SK-N-SH treated with all-trans-retinoic acid at 6 μM for 48 hours (cell line): ENCODE measurements at places on chromosomes 7 and 10.

- ATAC-seq = no peak
These were observed 370.8 kb downstream of the GRID1 start for GRCh38 chr10:85995791-85996190.

- peak; percentile 33; the same call in 1 of the 3 replicates for ATAC-seq
These were observed 48.8 kb upstream of the SAMD8 start for GRCh38 chr10:75062506-75063299.

GRCh38 chr10:94991243-94991888, 52.9 kb downstream of the CYP2C9 start:
- no peak for ATAC-seq

GRCh38 chr7:50655020-50655419, 89.8 kb upstream of the DDC start:
- no peak for ATAC-seq

GRCh38 chr7:129739427-129739826, 127.9 kb downstream of the NRF1 start:
- ATAC-seq = peak; percentile 88

- ATAC-seq = no peak
These were observed 64.0 kb upstream of the WAC start for GRCh38 chr10:28468707-28469483.

DNA sequence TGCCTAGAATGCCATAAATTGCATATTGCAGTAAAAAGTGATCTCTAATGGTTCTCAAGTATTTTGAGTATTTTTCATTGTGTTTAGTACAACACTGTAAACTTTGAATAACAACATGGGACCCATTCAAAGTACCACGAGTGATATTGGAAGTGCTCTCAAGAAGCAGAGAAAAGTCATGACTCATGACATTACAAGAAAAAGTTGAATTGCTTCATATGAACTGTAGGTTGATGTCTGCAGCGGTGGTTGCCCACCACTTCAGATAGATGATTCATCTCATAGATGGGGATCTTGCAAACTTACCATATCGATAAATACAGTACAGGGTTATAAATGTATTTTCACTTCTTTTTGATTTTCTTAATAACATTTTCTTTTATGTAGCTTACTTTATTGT, 33.9 kb downstream of the ENTPD1 start:
- ATAC-seq = no peak
